ENCODE measurements at places on chromosomes 7 and 10. TPM values are rescaled to one million over a fixed set of nuclear protein-coding genes. Genes with fewer than 3 reads are reported as not detected.
A peak's percentile ranks its signal among the peaks of the same experiment; 100 is the strongest.

DNA sequence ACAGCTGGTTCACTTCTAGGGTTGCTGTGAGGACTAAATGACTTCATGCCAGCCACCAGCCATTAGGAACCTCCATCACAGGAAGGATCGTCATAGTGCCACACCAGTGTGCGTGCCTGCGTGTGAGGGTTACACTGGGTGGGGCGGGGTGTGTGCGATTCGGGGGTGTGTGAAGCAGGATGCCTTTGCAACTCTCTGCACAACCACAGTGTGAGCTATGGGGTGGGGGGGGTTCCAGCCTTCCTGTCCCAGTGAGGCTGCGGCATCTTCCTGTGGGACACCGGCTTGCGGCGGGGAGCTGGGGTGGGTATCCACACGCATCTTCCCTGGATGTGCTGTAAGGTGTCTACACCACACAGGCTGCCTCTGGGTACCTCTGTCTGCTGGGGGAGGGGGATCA lies 6.9 kb upstream of the ELFN1 start:
- H3K27ac ChIP-seq: no peak overlapping the region
- H3K36me3 ChIP-seq: no peaks in the 10 kb centered on the region
- no peak for DNase-seq
- H3K27me3 ChIP-seq: no peaks in the 10 kb centered on the region

SSC4D gene
- 0.89 TPM for total RNA-seq

TAS2R4 gene
- not detected for total RNA-seq

ZNF425 gene
- 2.2 TPM for total RNA-seq

MYPN gene
- 78.2 TPM for total RNA-seq

GRCh38 chr7:3979611-3980299 lies 678.7 kb downstream of the SDK1 start:
- H3K36me3 ChIP-seq: no peaks in the 10 kb centered on the region
- no peak overlapping the region for H3K27ac ChIP-seq
- DNase-seq: no peak
- no peaks in the 10 kb centered on the region for H3K27me3 ChIP-seq
- H3K4me1 ChIP-seq: no peaks in the 10 kb centered on the region
- no peak overlapping the region for H3K4me3 ChIP-seq

GRCh38 chr7:6026011-6026819 lies 5.0 kb upstream of the ANKRD61 start:
- no peaks in the 10 kb centered on the region for H3K4me1 ChIP-seq
- H3K27ac ChIP-seq: no peak overlapping the region
- H3K4me3 ChIP-seq: no peak overlapping the region

FRMD4A gene
- 109 TPM for total RNA-seq

DNA sequence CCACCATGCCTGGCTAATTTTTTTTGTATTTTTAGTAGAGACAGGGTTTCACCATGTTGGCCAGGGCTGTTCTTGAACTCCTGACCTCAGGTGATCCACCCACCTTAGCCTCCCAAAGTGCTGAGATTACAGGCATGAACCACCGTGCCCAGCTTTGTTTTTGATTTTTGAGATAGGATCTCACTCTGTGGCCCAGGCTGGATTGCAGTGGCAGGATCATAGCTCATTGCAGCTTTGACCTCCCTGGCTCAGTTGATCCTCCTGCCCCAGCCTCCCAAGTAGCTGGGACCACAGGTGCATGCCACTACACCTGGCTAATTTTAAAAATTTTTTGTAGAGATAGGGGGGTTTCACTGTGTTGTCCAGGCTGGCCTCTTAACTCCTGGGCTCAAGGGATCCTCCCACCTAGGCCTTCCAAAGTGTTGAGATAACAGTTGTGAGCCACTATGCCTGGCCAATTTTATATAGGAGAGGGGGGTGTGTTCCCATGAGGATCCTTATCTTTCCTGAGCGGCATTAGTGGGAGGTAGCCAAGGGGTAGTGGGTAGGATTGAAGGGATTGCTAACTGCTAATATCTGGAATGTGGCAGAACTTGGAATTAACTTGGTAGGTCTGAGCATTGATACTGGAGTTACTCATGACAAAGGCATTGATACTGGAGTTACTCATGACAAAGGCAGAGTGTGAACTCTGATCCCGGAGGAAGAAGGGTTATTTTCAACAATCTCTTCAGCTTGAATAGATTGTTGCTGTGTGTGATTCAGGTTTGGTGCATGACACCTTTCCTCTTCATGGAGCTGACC lies 1.0 kb upstream of the NOLC1 start:
- H3K4me1 ChIP-seq: peaks cover 64% of the 10 kb centered on the region
- peaks cover 3% of the 10 kb centered on the region for H3K27me3 ChIP-seq
- peak; percentile 67 for DNase-seq
- H3K36me3 ChIP-seq: peaks cover 59% of the 10 kb centered on the region
- H3K27ac ChIP-seq: peak overlapping the region; percentile 97

CDC14C gene
- not detected for total RNA-seq

CYP26C1 gene
- not detected for total RNA-seq

DNA sequence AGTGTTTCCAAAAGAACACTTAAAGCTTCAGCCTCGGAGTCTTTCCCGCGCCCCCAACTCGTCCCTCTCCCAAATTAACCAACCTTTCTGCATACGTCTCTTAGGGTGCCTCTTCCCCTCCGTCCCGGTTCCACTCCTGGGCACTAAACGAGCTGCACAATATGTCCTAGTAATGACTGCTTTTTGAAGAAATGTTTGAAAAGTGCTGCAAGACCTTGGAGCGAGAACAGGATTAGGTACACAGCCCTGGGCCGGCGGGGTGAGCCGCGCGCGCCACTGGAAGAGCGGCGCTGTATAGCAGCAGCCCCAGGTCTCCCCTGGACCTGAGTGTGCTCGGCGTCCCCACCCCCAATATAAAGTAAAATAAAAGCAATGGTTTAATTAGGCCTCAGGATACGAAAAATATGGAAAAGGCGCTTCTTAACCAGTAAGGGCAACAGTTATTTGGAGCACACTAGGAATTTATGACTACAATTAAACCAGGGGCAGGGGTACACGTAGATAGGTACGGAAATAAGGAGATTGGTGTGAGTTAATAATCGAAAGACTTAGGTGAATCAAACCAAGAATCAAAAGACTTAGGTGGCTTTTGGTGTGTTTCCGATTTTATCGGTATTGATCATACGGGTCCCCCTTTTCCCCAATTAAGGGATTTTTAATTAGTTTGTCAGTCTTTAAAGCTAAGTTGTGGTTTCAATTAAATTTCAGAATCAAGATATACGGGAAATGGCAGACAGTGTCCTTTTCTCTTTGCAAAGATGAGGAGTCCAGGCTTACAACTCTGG lies 1.9 kb downstream of the TET1 start:
- DNase-seq: no peak
- peaks cover 2% of the 10 kb centered on the region for H3K27me3 ChIP-seq

DNA sequence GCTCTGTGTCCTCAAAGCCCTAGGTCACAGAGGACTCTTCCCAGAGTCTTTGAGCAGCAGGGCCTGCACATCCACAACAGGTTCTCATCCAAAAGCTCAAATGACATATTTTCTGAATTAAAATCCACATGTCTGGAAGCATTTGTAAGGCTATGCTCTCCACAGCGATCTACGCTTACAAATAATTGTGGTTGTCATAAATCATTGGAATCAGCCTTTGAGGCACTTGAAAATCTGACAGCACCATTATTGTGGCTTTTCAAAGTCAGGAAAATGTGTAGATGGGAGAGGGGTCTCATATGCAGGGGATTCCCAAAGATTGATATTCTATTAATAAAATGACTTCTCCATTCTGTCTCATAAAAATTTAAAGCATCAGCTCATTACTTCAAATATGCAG lies 16.3 kb downstream of the GPR26 start:
- no peaks in the 10 kb centered on the region for H3K4me1 ChIP-seq
- H3K27me3 ChIP-seq: peaks cover 11% of the 10 kb centered on the region
- H3K4me3 ChIP-seq: no peak overlapping the region
- H3K27ac ChIP-seq: no peak overlapping the region

DNA sequence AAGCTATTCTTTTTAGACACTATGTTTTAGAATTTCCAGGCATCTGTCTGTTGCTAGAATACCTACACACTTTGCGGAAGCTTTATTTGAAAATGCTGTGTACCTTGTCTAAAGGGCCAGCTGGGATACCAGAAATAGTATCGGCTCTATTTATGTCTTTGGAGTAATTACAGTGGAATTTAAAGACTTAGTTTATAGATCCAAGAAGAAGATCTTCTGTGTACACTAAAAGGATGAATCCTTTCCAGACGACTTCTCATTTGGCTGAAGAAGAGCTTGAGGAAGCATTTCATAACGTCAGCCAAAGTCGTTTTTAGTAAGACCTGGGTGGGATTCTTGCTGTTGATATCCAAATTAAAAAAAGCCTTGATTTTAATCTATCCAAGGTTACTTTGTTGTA lies 365.9 kb downstream of the INHBA start:
- H3K4me3 ChIP-seq: peak overlapping the region; percentile 51
- peaks cover 62% of the 10 kb centered on the region for H3K4me1 ChIP-seq
- DNase-seq: peak; percentile 31
- H3K36me3 ChIP-seq: no peaks in the 10 kb centered on the region

DNA sequence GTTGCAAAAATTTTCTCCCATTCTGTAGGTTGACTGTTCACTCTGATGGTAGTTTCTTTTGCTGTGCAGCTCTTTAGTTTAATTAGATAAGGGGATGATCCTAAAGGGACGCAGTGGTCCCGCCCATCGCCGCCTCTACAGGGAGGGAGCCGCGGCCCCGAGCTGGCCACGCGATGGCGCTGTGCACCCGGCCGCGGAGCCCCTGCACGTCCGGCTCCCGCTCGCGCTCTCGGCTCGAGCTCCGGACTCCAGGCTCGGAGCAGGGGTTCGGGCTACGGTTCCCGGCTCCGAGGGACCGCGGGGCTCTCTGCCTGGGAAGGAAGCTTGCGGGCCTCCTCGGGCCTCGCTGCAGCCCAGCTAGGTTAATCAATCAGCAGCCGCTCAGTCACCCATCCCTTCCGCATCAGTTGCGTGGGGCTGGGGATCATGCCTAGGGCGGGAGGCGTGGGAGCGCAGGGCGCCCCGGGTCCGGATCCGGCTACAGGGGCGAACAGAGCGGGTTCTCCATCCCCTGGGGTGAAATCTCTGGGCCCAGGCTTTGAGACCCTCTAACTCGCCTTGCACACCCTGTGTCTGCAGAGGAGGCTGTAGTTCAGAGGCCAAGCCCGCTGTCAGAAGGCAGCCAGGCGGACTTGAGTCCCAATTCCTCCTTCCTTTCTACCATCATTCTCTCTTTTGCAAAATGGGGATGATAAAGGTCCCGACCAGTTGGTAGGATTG lies 97.9 kb downstream of the WDR11 start:
- peak overlapping the region; percentile 61 for H3K4me3 ChIP-seq
- DNase-seq: peak; percentile 32
- peaks cover 12% of the 10 kb centered on the region for H3K4me1 ChIP-seq
- no peaks in the 10 kb centered on the region for H3K36me3 ChIP-seq
- no peak overlapping the region for H3K27ac ChIP-seq

GRID2IP gene
- not detected for total RNA-seq

DNA sequence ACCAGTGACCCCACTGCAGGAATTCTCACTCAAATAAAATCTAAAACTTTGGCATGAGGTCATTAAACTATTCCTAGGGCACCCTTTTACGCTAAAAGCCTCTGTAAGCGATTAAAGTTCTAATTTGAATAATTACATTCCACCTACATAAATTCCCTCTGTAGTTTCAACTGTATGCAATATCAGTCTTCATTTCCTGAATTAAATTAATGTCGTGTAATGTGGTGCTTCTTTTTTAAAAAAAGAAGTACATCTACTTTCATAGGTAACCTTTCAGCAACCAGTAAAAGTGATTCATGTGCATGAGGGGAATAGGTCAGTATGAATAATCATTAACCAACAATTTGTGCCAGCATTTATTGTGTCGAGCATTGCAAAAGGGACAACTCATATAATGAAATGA lies 44.7 kb downstream of the IMMP2L start:
- DNase-seq: no peak
- peaks cover 10% of the 10 kb centered on the region for H3K4me1 ChIP-seq
- peaks cover 18% of the 10 kb centered on the region for H3K36me3 ChIP-seq
- H3K4me3 ChIP-seq: no peak overlapping the region
- H3K27ac ChIP-seq: no peak overlapping the region

GRCh38 chr10:117134306-117135025 lies 3.6 kb downstream of the VAX1 start:
- peaks cover 60% of the 10 kb centered on the region for H3K27me3 ChIP-seq
- H3K4me3 ChIP-seq: no peak overlapping the region
- H3K27ac ChIP-seq: no peak overlapping the region
- 0 out of 2 replicates have a peak, but pooled peaks cover 7% of the 10 kb centered on the region for H3K4me1 ChIP-seq
- DNase-seq: no peak
- H3K36me3 ChIP-seq: no peaks in the 10 kb centered on the region

- H3K27me3 ChIP-seq: peaks cover 43% of the 10 kb centered on the region
- H3K27ac ChIP-seq: no peak overlapping the region
- H3K36me3 ChIP-seq: no peaks in the 10 kb centered on the region
These were observed 25.7 kb downstream of the GOLGA7B start for GRCh38 chr10:97875391-97875790.

- H3K27me3 ChIP-seq: no peaks in the 10 kb centered on the region
- H3K4me1 ChIP-seq: peaks cover 56% of the 10 kb centered on the region
- H3K27ac ChIP-seq: peak overlapping the region; percentile 54
These were observed 368.4 kb downstream of the TFEC start for GRCh38 chr7:115662120-115662519.

CC2D2B gene
- total RNA-seq: not detected

AMPH gene
- total RNA-seq: 4.2 TPM

DNA sequence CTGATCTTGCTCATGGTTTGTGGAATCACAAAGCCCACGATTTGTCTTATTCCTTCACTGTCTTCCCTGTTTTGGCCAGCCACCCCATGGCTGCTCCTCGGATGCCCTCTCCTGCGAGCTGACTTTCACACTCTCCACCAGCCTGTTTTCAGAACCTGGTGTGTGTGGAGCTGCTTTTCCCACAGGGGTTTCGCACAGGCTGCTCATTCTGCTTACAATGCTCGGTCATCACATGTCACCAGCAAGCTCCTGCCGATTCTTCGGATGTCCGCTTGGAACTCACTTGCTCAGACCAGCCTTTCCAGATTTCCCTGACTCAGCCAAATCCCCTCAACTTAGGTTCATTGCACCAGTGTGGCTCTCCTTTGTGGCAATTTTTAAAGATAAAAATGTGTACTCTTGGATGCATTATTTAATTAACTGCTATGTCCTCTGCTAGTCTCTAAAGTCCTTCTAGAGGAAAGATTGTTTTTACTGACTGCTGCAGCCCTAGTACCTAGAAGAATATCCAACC lies 1018.6 kb upstream of the LRRTM3 start:
- no peak overlapping the region for H3K27ac ChIP-seq
- H3K4me3 ChIP-seq: no peak overlapping the region
- H3K27me3 ChIP-seq: no peaks in the 10 kb centered on the region
- DNase-seq: no peak
- H3K36me3 ChIP-seq: no peaks in the 10 kb centered on the region

SORCS3 gene
- total RNA-seq: not detected

DNA sequence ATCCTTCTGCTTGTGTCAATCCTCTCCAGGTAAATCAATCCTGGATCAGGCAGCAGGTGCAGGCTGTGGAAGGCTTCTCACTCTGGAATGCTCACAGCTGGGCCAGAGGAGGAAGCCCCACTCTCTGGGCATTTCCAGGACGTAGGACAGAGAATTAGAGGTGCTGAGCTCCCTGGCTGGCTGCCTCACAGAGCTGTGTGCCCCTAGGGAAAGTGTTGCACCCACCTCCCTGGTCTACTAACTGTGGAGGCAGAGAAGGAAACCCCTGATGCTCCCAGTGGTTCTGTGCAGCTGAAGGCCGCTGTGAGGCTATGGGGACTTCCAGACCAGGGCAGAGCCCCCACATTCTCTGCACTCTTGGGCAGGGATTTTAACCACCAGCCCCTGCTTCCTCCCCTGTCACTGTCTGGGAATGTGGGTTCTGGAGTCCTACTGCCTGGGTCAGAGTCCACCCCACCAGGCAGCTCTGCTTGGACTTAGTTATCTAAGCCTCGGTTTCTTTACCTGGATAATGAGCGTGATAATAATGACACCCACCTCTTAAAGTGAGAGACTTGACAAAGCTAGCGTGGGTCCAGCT lies 73.5 kb upstream of the EEPD1 start:
- DNase-seq: no peak
- peaks cover 9% of the 10 kb centered on the region for H3K27me3 ChIP-seq
- no peaks in the 10 kb centered on the region for H3K36me3 ChIP-seq
- 0 out of 2 replicates have a peak, but pooled peaks cover 5% of the 10 kb centered on the region for H3K4me1 ChIP-seq

CCDC126 gene
- total RNA-seq: 5.2 TPM
